Esophagus squamous epithelium (tissue), 5 donors: ENCODE measurements at places on chromosomes 11 and 22.

DNA sequence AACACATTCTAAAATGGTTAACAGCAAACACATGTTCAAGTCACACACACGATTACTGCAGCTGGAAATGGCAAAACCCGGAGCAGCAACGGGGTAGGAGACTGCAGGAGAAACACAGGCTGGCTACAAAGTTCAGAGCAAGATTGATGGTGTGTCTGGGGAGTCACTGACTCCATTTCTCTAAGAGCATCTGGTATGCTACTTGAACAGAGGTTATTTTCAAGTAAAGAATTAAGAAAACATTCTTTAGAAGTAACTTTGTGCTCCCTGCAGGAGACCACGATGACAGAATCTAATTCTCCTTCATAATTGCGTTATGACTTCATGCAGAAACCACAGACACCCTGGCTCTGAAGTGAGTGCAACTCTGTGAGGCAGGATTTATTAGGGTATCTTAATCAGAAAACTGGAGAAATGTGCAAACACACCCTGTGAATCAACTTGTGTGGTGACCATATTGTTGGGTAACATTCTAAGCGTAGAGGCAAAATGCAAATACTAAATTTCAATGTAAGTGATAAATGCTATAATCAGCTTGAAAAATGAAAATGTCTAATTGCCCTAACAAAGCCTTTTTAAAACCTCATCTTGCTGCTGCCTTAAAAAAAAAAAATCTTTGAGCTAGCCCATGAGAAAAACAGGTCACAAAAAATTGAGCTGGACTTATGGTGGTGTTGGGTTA is 303.0 kb downstream of the CADM1 start:
- DNase-seq, result no peak

- DNase-seq, result no peak
Observed at GRCh38 chr22:50710886-50711285, 27.1 kb upstream of the ACR start.

- DNase-seq, result no peak
Observed at GRCh38 chr22:37163575-37164504, 14.1 kb upstream of the IL2RB start.

GRCh38 chr11:120096369-120097191 is 41.3 kb downstream of the TRIM29 start:
- no peak for DNase-seq

DNA sequence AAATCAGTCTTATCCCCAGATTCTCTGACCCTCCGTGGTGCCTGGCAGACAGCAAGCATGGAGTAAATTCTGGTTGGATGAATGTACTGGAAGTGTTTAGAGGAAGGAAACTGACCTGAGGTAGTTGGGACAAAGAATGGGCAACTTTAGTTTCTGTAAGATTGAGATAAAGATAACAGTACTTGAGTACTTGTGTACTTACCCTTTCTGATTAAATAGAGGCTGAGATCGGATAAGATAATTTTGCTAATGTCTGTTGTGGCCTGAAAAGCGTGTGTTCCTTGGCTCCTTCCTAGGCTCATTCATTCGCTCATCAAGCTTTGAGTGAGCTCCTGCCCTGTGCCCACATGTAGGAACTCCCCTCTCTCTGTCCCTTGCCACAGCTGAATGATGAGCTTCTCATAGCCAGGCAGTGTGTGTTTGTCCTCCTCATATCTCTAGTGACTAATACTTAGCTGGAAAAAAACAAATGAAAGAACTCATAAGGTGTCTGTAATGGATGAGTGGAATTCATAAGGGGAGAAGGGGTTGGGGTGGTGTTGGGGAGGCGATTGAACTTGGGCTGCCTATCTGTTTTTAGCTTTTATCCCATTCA is 118.1 kb downstream of the DBX1 start:
- DNase-seq, result no peak

DNA sequence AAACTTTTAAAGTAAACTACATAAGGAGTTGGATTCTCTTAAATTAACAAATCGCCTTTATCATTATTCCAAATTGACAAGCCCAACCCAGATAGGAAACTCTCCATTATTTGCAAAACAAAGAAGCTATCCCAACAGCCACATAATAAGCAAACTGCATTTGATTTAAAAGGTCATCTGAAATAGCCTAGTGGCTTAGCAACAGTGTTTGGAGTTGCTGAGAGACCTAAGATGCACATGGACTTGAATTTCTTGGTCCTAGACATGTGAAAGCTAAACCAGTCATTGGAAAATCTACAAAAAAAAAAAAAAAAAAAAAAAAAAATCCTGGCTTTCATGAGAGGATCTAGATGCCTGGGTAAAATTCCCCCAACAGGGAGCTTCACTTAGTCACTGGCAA is 69.5 kb downstream of the PRCP start:
- no peak for DNase-seq

GRCh38 chr22:31692186-31692886 is 30.3 kb upstream of the PISD start:
- no peak for DNase-seq

DNA sequence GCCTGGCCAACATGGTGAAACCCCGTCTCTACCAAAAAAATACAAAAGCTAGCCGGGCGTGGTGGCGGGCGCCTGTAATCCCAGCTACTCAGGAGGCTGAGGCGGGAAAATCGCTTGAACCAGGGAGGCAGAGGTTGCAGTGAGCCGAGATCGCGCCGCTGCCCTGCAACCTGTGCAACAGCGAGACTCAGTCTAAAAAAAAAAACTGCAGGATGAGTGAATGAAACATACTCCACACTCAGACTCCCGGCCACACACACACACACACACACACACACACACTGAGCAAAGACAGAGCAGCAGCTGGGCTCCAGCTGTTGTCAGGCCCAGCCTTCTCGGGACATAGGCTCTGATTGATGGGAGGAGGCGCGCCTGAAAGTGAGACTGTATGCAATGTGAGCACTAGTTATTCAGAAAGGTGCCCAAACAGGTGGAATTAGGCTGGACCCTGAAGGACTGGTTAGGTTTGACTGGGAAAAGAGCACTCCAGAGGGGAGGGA is 1.5 kb upstream of the PLEKHA7 start:
- no peak for DNase-seq

DNA sequence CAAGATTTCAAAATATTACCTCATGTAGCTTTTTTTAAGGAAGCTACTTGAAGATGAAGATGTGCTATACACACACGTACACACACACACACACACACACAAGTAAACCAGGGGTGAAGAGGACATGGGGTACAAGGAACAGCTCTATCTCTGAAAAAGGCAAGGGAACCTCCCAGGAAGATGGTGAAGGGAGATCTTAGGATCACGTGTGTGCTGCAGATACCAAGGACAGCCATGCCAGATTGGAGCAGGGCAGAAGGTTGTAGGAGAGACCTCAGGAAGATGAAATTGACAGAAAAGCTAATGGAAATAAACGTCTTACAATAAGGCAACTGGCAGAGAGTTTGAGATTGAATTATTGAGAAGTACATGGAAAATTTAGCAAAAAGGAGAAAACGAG is 19.7 kb downstream of the RAB39A start:
- no peak for DNase-seq

GRCh38 chr11:112588252-112588694 is 327.6 kb upstream of the PLET1 start:
- DNase-seq, result peak; percentile 2

DNA sequence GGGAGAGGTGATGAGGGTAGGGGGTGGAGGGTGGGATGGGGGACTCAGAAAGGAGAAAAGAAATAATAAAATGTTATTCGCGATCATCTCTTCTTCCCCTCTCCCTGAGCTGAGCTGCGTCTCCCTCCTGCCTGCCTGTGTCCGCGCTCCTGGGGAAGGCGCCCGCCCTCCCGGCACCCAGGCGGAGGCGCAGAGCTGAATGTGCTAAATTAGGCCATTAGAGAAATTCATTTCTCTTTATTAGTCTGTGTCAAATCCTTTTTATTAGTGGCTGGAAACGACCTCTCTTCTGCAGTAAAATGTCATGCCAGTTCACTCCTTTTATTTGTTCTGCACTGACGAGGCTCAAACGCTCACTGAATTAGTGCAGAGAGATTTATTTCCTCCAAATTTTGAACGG is 116.1 kb downstream of the FEZ1 start:
- no peak for DNase-seq
